ENCODE measurements at places on chromosomes 2 and 18.

DNA sequence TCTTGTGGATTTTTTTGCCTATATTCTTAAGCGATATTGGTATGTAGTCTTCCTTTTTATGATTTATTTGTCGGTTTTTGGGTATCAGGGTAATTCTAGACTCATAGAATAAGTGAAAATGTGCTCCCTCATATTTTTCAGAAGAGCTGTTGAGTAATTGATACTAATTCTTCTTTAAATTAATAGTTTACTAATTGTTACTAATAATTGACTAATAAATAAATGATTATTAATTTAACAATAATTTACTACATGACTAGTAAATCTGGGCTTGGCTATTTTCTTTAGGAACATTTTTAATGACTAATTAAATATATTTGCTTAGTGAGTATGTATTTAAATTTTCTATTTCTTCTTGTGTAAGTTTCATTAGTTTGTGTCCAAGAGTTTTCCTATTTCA lies 325.0 kb downstream of the ADCYAP1 start:
- no peak for DNase-seq

GRCh38 chr18:24056506-24056905 lies 42.0 kb downstream of the TTC39C start:
- DNase-seq = no peak

DNA sequence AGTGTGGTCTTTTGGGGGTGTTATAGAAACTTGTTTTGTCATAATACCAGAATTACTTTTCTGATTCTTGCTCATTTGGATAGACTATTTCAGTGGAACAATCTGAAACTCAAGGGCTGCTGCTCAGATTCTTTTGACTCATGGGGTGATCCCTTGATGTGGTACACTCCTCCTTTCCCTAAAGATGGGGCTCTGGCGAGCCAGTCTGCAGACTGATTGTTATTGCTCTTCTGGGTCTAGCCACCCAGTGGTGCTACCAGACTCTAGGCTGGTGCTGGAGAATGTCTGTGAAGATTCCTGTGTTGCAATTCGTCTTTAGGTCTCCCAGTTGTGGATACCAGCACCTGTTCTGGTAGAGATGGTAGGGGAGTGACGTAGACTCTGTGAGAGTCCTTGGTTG lies 4.2 kb upstream of the MARS2 start:
- DNase-seq = no peak

DNA sequence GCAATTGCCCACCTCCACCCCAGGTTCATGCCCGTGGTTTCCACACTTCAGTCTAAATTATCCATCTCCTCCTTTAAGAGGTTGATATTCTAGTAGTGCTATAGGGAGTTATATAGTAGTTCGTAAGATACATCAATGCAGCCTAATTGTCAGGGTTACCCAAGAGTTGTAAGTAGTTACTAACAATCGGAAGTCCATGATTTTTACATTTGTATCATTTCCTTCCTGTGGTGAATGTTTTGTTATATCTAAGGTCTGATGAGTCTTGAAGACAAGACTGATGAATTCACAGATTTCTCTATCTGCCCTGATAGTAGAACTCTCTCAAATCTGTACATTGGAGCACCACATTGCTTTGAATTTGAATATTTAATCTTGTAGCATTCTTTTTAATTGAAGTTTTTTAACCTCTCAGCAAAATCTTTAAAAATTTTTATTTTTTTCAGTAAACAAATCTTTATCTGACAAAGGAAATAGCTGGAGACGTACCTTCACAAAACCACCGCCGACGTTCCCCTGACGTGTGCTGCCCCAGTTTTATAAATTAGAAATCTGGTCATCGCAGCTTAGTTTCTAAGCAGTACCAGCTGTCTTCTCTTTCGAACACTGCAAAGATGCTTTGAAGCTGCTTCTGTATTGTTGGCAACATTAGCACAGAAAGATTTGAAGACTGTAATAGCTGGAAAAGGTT lies 264.5 kb downstream of the SOCS6 start:
- DNase-seq = no peak

- no peak for DNase-seq
Observed at GRCh38 chr2:99753505-99753904, 263.7 kb upstream of the REV1 start.

DNA sequence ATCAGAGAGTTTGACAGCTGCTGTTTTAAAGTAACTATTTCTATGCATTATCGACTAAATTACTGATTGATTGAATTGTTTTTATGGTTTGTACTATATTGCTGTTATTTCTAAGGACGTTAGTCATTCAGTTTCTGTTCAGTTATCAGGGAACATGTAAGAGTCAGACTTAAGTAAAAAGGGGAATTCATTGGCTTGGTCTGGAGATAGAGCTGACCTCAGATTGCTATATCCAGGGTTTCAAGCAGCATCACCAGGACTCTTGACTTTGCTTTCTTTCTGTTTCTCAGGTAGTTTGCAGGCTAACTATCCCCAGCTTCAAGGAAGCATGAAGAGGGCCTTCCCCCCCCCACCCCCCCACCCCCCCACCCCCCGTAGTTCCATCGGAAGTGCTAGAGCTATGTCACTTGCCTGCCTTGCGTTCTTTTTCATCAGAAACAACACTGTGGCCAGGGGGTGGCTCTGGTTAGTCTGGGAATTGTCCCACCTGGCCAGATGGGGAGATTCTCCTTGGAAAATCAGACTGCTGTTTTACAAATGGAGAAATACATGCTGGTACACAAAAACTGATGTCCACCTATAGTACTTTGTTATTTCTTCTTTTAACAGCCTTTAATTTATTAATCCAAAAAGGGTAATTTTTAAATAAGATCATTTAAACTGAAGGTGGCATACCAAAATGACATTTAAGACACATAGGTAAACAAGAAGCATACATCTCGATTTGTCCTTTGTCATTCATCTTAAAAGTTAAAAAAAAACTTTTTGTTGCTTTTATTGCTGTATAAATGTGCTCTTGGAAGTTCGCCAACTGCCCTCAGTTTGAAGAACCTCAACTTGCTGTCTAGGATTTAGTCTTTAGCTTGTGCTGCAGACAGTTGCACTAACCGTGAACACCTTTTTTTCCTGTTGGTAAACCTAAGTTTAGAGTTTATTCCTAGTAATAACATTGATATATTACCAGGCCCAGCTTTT lies 9.4 kb downstream of the SMAD4 start:
- DNase-seq = no peak

All from activated CD8-positive, alpha-beta memory T cell treated with anti-CD3 and anti-CD28 coated beads for 4 hours (primary cell).